ENCODE measurements at places on chromosomes 4 and X.

GRCh38 chr4:122246551-122246950, 94.4 kb downstream of the BLTP1 start:
- no peak for DNase-seq

- DNase-seq: no peak
Observed at GRCh38 chrX:11267425-11267824, 25.8 kb upstream of the AMELX start.

GRCh38 chr4:38611676-38612075, 52.3 kb upstream of the KLF3 start:
- DNase-seq: no peak

- no peak for DNase-seq
Observed at GRCh38 chr4:63105839-63106238, 1303.4 kb downstream of the TECRL start.

- no peak for DNase-seq
Observed at GRCh38 chr4:155889031-155889793, 14.3 kb upstream of the TDO2 start.

GRCh38 chr4:125022855-125023501, 291.8 kb upstream of the FAT4 start:
- DNase-seq: no peak

GRCh38 chrX:22527302-22527701, 254.6 kb downstream of the CBLL2 start:
- no peak for DNase-seq

- no peak for DNase-seq
Observed at GRCh38 chr4:71236226-71236625, 102.6 kb upstream of the SLC4A4 start.

GRCh38 chr4:875818-876423, 50.0 kb upstream of the CPLX1 start:
- no peak for DNase-seq

- DNase-seq: no peak
Observed at GRCh38 chr4:4456351-4456750, 69.4 kb downstream of the NSG1 start.

- no peak for DNase-seq
Observed at GRCh38 chrX:40508560-40508959, 72.2 kb upstream of the ATP6AP2 start.

All from activated naive CD4-positive, alpha-beta T cell treated with Interleukin-2 at 50 U/mL for 16 hours (primary cell).